ENCODE measurements at places on chromosomes 2 and 18.

- no peak for DNase-seq
Observed at GRCh38 chr2:234464291-234464645, 32.6 kb downstream of the ARL4C start.

DNA sequence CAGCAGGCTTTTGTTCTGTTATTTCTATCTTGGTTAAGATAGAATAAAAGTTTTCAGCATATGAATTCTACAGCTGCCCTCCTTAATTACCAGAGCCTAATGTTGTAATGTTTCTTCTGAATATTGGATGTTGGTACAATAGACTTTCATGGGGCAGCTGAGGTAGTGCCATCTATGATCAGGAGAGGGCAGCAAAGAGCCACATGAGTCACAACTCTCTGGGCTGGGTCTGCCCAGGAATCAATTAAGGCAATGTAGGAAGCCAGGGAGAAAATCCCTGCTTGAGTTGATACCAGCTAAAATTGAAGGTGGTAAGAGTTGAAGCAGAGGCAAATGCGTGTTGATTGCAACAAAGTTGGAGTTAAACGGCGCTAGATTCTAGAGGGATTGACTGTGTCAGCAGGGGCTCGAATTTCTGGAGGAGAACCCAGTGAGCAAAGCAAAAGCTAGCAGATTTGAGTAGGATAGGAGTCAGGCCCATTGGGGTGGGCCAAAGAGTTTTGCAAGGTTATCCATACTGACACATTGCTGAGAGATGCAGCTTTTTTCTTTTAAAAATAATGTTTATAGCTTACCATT lies 10.6 kb upstream of the MC5R start:
- DNase-seq: peak; percentile 79

DNA sequence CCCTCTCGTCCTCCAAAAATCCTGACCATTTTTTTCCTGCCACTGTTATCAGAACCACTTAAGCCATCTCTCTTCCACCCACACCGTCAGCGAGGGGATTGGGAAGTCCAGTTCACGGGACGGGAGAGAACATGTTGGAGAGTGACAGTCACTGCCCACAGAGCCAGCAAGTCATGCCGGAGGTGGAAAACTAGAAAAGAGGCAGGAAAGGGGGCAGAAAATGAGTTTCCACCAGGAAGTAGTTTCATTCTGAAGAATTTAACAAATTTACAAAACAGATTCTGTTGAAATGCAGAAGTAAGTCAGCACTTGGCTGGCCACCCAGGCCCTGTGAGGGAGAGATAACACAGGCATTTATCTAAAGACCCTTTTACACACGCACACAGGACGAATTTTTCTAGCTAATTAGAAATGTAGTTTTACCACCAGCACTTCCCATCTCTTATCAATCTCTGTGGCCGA lies 431.3 kb downstream of the TSN start:
- no peak for DNase-seq

- no peak for DNase-seq
Observed at GRCh38 chr2:2530334-2530733, 199.3 kb upstream of the MYT1L start.

GRCh38 chr2:163565192-163565591 lies 170.6 kb downstream of the FIGN start:
- no peak for DNase-seq

DNA sequence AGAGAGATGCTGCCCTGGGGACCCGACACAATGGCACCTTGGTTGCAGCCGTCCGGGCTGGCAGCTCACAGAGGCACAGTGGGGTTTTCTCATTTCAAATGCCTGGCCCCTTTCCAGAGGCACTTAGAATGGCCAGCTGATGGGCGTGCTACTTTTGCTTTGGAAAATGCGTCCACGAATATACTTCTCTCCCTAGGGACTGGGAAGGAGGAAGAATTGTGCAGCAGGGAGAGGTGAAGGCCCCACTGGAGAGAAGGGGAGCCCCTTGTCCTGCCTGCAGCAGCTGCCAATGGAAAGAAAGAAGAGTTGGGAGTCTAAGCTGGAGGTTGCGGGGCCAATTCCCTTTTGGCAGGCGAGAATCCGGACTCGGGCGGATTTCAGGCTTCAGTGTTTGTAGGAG lies 1.1 kb upstream of the MAL start:
- no peak for DNase-seq
